ENCODE measurements at places on chromosomes 4 and X.

GRCh38 chr4:150518559-150518958, 63.4 kb upstream of the MAB21L2 start:
- DNase-seq, result no peak

DNA sequence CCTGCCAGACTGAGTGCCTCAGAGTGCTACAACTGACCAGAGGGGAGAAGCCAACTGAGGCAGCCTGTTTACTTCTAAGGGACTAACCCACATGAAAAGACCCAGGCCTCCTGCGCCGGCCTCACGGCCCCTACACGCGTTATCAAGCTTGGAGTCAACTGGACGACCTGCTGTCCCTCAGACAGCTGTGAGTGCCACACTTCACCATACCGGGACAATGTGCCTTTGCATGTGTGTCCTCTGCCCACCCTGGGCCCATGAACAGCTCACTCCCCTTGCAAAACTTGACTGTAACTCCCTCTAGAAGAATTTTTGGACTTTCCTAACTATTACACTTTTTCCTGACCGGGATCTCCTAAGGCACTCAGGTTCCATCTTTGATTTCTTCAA, 1.8 kb downstream of the NOP14 start:
- peak; percentile 62 for DNase-seq

GRCh38 chrX:125236955-125237354, 82.7 kb upstream of the TEX13C start:
- DNase-seq, result no peak

DNA sequence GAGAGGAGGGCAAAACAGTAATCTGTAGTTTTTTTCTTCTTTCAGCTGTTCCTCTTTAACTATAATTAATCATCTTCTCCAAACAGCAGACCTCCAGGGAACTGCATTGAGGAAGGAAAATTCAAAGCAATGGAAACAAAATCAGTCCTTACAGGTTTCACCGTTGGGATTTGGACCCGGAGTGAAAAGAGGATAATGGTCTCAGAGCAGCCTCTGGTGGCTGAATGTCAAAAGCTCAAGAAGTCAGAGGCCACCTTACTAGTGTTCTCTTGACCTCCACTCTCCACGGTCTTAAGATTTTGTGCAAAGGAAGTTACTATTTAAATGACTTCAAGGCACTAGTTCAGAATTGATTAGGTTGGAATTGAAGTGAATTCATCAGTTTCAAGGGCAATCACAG, 16.0 kb upstream of the MID1 start:
- no peak for DNase-seq

DNA sequence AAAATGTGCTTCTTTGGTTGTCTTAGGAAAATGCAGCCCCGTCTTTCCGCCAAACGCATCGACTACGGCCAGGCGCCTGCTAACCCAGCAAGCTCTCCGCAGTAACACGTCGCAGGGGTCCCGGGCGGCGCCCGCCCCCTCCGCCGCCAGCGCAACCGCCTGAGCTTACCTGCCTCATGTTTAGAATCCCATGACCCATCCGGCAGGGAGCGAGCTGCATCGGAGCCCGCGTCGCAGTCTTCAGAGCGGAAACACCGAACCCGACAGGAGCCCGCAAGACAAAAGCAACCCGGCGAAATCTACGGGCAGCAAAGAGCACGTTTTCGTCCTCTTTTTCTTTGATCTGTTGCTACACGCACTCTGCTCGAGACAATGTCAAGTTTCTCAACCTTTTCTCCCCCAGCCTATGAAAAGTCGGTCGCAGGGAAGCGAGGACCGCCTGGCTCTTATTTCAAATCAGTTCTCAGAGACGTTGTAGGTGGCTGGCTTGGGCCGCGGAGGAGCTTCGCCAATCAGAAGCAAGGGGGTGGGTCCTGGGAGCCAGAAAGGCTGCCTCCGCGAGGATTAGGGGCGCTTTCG, at the start of gene MID1:
TSS of gene MID1 (minus strand) at position 465 of the 579 bp plus-strand sequence. CDS start 53,038 bp downstream, outside the sequence.
- peak; percentile 84 for DNase-seq

GRCh38 chrX:86002076-86002896, 45.1 kb downstream of the CHM start:
- peak; percentile 57 for DNase-seq

DNA sequence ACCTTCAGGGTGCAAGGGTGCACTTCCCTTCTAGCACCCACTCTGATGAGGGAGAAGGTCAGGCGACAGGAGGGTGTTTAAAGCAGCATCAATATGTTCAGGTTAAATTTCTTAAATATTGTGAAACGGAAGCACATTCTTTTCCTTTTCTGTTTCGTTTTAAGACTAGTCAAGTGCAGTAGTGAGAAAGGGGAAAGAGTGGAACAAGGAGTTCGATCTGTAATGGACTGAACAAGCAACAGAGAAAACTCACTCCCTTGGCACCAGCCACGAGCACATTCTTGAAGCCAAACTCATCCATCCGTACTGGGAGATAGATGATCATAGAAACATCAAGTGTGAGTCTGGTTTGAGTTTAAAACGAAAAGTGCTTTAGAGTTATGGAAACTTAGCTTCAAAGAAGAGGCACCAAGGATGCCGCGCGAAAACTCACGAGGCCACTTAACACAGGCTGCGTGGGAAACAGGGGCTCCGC, 815 bp downstream of the FAM53A start:
- no peak for DNase-seq

DNA sequence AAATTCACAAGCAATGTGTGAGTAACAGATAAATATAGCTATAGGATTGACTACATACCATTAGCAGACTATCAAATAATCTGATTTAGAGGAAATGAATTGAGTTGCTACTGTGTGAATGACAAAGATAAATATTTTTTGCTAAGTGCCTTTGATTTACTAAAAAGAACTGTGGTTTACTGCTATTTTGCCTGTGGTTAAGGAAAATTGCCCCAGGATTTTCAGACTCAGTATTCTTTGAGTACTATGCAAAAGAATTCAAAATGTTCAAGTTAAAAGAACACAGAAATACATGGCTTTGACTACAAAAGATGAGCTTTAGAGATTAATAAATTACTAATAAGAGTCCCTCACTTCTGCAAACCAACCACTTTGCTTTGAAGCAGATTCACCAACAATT, 853.8 kb downstream of the ADGRL3 start:
- DNase-seq, result no peak

- no peak for DNase-seq
These were observed 21.1 kb upstream of the CD40LG start for GRCh38 chrX:136626891-136627290.

DNA sequence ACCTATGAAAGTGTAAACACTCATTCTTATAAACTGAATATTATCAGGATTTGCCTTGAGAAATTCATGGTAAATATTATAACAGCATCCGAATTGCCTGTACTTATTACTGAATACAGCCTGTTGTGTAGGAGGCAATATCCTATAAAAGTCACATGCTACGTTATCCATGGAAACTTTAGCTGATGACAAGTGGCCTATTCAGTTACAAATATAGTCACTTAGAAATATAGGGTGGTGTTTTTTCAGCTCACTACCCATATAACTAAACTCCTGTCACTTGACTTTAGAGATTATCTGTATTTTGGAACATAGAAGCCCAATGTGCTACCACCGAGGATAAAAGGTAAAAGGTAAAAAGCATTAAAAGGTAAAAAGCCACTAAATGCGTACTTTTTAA, 493.4 kb downstream of the INPP4B start:
- DNase-seq, result no peak

GRCh38 chr4:7226439-7226838, 34.1 kb downstream of the SORCS2 start:
- DNase-seq, result peak; percentile 69

DNA sequence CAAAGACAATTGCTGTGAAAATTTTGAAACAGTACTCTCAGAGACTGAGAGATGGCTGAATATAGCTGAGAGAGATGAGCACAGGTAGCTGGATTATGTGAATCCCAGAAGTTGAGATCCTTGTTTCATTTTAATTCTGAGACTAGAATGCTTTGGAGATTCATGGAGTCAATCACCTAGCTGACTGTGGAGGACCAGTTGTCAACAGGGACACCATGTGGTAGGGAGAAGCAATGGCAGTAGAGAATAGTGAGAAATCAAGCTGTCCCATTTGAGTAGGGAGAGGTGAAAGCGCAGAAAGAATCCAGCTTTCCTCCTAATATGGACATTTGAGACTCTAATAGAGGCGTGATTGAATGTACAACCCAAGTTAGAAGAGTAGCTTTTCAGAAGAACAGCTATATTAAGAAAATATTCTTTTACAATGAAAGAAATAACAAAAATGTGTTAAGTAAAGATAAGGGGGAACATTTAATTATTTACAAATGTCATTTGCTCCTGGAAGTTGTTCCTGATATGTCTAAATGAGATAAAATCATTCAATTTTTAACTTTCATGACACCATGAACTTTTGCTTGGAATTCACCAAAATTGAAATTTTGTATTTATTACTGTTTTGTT, 30.3 kb upstream of the GLRB start:
- peak; percentile 33 for DNase-seq

GRCh38 chr4:1725521-1725920, 4.2 kb downstream of the TACC3 start:
- DNase-seq, result peak; percentile 62

DNA sequence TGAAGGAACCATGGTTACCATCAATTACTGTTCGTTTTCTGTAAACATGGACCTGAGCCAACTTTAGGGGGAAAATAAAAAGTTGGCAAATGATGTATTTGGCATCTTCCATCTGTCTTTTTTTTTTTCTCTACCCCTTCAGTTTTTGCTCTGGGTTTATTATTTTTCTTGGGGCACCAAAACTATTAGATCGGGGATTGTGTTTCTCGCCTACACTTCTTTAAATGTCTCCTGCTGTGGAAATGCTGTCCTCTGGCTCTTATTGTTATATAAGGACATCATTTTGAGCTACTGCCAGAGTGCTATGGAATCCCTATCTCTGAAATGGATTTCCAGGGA, 234.0 kb upstream of the SLIT2 start:
- DNase-seq, result no peak

DNA sequence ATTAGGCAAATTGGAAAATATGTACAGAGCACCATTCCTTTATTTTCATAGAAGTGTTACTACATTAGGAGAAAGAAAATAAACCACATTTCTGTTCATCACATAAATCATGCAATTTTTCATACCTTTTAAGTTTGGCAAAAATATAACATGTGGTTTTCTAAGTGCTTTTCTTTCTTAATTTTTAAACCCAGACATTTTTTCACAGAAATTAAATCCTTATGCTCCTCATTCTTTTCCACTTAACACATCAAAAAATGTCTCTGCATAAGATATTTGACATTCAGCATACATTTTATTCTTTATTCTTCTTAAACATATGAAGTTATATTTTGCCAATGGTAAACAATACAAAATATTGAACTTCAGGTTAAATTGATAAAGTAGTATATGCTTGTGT, 826.6 kb upstream of the SLIT2 start:
- DNase-seq, result no peak

- DNase-seq, result peak; percentile 47
These were observed 47.5 kb downstream of the CPZ start for GRCh38 chr4:8639777-8640720.

- DNase-seq, result no peak
These were observed 88.8 kb upstream of the ESX1 start for GRCh38 chrX:104343428-104344129.

DNA sequence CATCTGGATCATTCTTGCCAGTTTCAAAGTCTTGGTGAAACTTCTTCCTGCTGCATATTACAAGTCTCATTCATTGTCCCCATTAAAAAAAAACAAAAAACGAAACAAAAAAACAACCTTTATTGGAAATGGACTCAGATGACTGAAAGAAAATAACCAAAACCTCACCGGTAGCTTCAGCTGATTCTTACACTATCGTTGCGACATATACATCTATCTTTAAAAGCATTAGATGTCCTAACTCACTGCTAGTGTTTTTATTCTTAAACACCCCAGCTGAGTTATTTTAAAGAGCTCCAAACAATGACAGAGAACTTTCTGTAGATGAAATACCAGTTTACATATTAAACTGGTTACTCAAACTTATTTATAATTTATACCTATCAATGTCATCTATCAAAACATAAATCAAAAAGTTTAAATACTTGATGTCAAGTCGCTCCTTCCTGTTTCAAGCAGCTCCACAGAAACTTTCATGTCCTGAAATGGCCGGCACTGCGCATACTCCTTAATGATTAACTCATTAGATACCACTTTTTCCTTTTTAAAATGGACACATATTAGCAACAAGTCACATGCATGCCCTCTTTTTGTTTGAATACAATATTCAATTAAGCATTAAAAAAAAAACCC, 87.2 kb downstream of the HPRT1 start:
- no peak for DNase-seq

GRCh38 chr4:69610484-69610883, 29.0 kb downstream of the UGT2A2 start:
- DNase-seq, result no peak

Measured in upper lobe of left lung (tissue), 6 donors.